ENCODE measurements at places on chromosomes 12 and 14. TPM values are rescaled to one million over a fixed set of nuclear protein-coding genes. Genes with fewer than 3 reads are reported as not detected.

GRCh38 chr14:100879194-100879593 is 24.3 kb downstream of the RTL1 start:
- no peak for DNase-seq

DNA sequence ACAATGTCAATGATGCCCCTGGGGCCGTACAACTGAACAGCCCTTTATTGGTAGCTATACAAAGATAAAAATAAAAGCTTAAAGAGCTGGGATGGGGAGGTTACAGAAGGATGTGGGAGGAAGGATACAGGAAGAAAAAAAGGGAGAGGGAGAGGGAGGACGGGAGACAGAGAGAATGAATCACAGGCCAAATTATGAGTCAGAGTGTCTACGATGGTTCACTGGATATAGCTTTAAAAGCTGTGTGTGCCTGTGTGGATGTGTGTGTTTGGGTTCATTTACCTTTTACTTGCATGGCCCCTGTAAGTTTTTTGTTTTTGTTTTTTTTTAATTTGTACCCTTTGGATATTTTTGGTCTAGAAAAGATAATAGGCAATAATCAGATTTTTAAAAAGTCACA is 111.9 kb downstream of the CCDC60 start:
- no peak for DNase-seq

GRCh38 chr14:99654235-99654985 is 9.5 kb downstream of the HHIPL1 start:
- DNase-seq: peak; percentile 63

GRCh38 chr12:8156845-8157244 is at the start of gene ZNF705A:
TSS of gene ZNF705A (plus strand) at chr12:8157015. CDS start at chr12:8172626, 15,611 bp downstream.
- no peak for DNase-seq

DNA sequence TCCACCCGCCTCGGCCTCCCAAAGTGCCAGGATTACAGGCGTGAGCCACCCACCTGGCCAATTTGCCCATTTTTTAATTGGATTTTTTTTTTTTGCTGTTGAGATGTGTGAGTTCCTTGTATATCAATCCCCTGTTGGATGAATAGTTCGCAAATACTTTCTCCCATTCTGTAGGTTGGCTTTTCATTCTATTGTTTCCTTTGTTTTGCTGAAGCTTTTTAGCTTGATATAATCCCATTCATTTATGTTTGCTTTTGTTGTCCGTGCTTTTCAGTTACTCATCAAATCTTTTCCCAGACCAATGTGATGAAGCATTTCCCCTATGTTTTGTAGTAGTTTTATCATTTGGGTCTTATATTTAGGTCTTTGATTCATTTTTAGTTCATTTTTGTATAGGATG is 36.4 kb downstream of the TRAF3 start:
- no peak for DNase-seq

DNA sequence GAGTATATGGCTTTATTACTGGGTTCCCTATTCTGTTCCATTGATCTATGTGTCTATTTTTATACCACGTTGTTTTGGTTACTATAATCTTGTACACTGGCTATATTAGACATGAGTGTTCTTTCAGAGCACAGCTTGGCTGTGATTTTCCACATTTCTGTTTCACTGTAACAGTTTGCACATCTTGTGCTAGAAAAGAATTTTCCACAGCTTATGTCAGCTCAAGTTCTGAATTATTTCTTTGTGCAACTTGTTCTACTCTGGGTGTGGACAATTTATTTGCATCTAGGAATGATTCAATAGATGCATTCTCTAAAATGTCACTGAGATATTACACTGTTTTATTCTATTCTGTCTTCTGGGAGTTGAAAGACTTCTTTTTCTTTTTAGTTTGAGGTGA is 28.4 kb upstream of the OR5AU1 start:
- DNase-seq: peak; percentile 13

DNA sequence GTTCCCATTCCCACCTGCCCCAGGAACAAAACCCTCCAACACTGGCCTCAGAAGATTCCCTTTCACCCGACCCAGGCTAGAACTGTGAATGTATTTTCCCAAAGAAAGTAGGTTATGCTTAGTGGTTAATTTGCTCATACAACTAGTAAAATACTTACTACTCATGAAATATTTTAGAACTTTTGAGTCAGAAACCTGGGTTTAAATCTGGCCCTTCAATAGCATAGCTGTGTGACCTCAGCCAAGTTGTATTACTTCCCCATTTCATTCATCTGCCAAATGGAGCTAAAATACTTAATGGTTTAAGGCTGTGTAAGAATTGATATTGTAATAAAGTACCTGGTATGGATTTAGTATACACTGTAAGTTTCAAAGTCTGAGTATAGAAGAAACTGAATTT is 69.1 kb upstream of the DNM1L start:
- no peak for DNase-seq

- DNase-seq: peak; percentile 76
Measured at GRCh38 chr12:6606331-6607131, 648 bp downstream of the CHD4 start.

DNA sequence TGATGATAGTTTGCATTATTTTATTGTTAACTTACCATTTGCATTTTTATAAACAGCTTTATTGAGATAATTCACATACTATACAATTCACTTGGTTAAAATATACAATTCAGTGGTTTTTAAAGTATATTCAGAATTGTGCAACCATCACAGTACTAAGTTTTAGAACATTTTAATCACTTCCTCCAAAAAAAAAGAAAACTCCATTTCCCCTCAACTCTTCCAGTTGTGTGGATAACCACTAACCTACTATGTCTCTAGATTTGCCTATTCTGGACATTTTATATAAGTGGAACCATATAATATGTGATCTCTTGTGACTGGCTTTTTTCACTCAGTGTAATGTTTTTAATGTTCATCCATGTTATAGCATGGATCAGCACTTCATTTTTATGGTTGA is 41.3 kb downstream of the WNK1 start:
- DNase-seq: no peak

DNA sequence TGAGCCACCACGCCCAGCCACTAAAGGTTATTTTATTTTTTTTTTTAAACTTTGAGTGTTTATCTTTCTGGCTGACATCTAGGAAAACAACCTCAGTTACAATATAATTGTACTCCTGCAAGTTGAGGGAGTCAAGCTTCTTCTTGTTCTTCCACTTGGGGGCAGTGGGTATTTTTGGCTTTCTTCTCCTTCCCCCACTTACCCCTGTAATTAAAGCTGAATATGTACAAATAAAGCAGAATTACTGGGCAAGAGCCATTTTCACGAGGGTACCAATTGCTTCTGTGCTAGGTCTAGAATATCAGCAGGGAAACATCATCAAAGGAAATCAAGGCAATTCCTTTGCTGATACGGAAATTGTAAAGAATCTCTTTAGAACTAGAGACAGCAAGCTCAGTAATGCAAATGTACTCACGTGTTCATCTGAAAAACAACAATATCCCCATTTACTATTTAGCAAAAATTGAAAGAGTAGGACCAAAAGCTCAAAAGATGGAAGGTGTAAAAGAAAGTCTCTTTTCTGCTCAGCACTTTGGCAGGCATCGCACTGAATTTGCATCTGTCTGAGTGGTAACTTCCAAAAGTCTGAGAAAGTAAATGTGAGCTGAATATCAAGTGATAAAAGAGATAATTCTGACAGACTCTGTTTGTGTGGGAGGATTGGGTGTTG is 72.8 kb downstream of the TAOK3 start:
- DNase-seq: peak; percentile 6

GRCh38 chr12:58186914-58187313 is 245.5 kb downstream of the ATP23 start:
- DNase-seq: no peak

DNA sequence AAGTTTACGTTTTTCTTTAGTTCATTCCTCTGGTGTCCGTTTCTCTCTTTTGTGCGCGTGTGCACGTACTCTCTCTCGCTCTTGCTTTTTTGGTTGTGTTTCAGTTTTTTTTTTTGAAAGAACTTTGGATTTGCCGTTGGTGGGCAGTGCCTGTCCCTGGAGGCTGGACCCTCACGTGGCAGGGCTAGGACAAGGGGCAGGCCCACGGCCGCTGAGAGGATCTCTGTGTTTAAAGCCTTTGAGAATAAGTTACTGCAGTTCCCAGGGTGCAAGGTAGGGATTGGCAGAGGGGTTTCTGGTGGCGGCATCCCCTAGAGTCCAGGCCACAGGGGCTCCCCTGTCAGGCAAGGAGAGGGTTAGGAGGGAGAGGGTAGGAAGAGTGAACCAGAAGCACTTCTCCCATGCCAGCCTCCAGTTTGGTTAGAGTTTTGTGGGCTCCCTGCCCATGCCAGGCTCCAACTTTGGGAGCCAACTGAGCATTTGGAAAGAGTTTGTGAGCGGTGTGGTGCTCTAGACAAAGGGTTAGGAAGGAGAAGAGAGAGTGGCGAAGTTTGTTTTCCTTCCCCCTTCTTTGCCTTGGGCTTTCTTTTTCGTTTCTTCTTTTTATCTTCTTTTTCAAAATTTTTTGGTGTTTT is 30.5 kb downstream of the ZFHX2 start:
- no peak for DNase-seq

Gene ACTR6
- 53.0 TPM for total RNA-seq

Gene TAS2R8
- total RNA-seq: under 0.01 TPM

Gene TUNAR
- total RNA-seq: 7.3 TPM

Gene TAS2R9
- 0.41 TPM for total RNA-seq

Gene TRIM9
- 28.5 TPM for total RNA-seq

Gene ERP27
- not detected for total RNA-seq

Gene ZBTB42
- total RNA-seq: 0.41 TPM

All from frontal cortex (tissue), 4 donors.